ENCODE measurements at places on chromosomes 1 and 21.
A peak's percentile ranks its signal among the peaks of the same experiment; 100 is the strongest.

GRCh38 chr21:25528515-25528914, 78.8 kb downstream of the MRPL39 start:
- DNase-seq: no peak

GRCh38 chr1:77925956-77926355, 37.5 kb downstream of the NEXN start:
- DNase-seq: no peak

DNA sequence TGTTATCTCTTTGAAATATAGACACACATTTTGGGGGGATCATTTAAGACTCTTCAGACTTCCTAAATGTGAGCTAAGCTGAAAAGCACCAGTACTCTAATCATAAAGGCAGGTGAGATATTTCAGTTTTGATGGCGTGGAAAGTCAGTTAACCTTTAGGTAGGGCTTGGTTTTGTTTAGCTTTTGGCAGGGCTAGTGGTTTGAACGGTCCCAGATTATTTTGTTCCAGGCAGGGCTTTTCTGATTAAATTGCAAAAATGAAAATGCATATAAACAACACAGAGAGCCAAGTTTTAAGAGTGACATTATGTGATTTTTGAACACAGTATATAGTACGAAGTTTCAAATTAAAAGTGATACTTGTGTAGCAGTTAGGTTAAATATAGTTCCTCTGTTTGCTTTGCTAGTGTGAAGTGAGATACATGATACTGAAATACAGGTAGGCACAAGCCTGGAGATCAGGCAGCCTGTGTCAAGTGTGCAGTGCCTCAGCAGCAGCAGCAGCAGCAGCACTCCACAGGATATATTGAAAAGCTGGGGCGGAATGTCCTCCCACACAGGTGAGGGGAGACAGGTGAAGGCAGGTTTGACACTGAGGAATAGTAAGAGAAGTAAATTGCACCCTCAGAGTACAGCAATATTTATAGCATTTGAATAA, 47.4 kb downstream of the CAMTA1 start:
- no peak for DNase-seq

DNA sequence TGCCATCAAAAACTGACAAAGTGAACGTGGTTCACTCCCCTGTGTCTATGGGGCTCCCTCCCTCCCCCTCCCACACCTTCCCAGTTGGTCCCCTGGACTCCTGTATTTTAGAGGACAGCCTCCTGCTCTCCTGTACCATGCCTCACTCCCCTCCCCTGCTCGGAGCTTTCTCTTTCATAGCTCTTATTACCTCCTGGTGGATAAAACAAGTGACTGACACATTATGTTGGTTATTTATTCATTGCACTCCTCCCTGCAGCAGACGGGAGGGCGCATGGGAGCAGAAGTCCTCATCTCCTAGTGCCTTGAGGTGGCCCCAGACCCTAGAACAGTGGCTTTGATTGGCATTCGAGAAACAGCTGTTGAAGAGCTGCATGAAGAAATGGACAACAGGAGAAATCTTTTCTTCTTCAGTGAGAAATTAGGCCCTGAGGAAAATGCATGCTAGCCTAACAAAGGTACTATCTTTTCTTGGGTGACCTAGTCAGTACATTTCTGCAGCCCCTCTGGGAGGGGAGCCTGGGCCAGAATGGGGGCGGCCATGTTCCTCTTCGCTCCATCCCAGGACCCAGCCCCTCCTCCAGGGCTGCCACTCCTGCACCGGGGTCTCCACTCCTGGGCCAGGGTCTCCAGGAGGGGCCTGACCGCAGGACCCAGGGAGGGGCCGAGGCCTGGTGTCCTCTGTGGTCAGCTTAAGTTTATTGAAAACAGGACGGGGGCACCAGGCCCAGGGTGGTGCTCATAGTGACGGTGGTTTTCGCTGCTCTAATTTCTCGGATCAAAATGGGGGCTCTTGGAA, 1.2 kb upstream of the TFF1 start:
- no peak for DNase-seq

GRCh38 chr1:29389533-29390041, 153.3 kb downstream of the PTPRU start:
- DNase-seq: no peak

GRCh38 chr1:232292239-232292638, 337.7 kb downstream of the SIPA1L2 start:
- DNase-seq: no peak

- no peak for DNase-seq
Measured at GRCh38 chr1:182952677-182953444, at the start of gene SHCBP1L. Gene SHCBP1L, minus strand, starts transcription at chr1:182953166. Its CDS starts 33 bp downstream, at chr1:182953133.

GRCh38 chr1:109521002-109521951, 11.8 kb upstream of the AMIGO1 start:
- DNase-seq: peak; percentile 8

GRCh38 chr1:230165536-230165935, 98.5 kb downstream of the GALNT2 start:
- no peak for DNase-seq

DNA sequence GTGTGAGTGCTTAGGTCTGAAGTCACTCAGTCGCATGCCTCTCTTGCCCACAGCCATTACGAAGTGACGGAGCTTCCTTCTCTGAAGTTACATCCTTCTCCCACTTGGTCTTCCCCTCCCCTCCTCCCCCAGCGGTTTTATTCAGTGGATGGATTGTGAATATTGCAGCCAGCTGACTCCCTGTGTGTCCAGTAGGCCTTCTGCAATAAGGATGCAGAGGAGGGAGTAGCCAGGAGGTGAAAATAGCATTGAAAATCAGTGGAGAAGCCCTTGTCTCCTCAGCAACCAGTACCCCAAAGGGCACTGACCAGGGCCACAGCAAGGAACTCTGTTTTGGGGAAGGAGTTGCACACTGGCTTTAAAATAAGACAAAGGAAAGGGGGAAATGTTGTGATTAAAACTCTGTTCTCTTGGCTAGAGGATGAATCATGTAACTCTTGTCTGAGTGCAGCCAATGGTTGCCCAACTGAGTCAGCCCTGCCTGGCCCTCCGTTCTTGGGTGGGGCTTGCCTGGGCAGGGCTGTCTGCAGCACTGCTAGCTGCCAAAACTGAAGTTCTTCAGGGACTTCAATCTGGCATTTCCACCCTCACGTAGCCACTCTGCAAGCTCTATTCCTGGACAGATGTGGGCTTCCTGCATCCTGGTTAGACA, 4.3 kb downstream of the S100A10 start:
- DNase-seq: peak; percentile 93

GRCh38 chr21:27329255-27329851, 362.5 kb upstream of the ADAMTS5 start:
- DNase-seq: peak; percentile 48

- no peak for DNase-seq
Measured at GRCh38 chr1:156592910-156593660, 1.5 kb downstream of the NAXE start.

- no peak for DNase-seq
Measured at GRCh38 chr1:50971748-50972305, 1.8 kb downstream of the CDKN2C start.

- no peak for DNase-seq
Measured at GRCh38 chr1:229167318-229167717, 103.6 kb upstream of the RAB4A start.

DNA sequence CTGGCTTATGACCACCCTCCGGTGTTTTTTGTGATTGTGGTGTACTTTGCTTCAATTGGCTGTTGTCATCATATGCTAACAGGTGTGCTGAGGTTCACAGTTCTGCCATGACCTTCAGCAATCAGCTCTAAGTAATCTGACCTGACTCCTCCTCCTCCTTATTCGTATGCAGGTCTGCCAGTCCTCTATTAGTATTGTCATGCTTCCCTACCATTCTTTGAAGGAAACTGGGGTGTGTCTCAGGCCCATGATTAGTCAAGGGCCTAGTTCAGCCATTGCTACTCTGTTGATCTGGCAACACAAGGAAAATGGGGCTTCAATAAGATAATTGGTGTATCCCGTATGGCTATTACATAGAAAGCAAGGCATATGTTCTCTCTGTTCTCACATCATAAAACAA, 332.3 kb upstream of the DPYD start:
- no peak for DNase-seq

DNA sequence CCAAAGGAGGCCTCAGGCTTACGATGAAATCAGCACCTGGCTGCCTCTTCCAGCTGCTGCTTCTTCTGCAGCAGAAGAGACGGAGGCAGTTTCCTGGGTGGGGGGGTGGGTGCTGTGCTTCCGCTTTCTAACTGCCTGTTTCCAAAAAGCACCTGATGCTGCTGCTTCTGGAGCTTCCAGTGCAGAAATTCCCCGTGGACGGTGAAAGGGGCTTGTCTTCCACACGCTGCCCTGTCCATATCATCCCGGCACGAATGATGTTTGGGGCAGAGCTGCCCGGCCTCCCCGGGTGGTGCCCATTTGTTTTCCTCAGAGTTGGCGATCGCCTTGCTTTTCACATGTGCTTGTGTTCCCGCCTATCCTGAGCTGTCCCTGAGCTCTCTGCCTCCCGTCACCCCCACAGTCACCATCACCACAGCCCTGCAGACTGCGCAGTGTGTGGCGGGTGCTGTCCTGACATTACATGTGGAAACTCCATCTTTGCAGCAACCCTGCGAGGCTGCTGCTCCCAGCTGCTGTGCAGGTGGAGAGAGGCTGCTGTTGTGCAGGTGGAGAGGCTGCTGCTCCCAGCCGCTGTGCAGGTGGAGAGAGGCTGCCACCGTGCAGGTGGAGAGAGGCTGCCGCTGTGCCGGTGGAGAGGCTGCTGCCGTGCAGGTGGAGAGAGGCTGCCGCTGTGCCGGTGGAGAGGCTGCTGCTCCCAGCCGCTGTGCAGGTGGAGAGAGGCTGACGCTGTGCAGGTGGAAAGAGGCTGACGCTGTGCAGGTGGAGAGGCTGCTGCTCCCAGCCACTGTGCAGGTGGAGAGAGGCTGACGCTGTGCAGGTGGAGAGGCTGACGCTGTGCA, 1.8 kb downstream of the TTLL10 start:
- no peak for DNase-seq

- no peak for DNase-seq
Measured at GRCh38 chr1:80367058-80367457, 1360.5 kb upstream of the ADGRL4 start.

DNA sequence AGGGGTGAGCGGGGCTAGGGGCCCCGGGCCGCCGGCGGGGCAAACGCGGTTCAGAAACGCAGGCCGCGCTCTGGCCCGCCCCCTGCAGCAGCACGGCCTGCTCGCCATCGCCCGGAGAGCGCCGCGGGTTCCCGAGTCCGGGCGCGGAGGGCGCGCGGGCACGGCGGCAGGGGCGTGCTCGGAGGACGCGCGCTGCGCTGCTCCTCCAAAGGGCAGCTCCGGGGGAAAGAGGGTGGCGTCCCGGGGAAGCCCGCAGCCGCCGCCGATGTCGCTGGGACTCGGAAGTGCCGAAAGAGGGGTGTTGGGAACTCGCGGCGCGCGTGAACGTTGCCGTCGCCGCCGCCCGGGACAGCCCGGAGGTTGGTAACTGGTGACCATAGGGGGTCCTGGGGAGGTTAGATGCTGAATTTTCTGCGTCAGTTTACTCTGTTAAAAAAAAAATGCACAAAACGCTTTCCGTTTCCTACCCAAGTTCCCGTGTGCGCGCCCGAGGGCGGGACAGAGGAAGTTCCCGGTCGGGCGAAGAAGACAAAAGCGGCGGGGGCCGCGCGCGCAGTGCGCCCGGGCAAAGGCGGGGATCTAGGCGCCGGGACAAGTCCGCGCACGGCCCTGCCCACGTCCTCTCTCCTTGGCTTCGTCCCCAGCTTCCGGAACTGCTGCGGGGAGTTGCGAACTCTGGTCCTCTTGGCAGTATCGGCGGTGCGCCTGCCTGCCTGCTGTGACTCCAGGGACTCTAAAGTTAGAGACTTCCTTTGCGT, at the start of gene HHAT:
Gene HHAT (plus strand): TSS at position 157 of the 758 bp plus-strand sequence. CDS start 20,074 bp downstream, outside the sequence.
- peak; percentile 82 for DNase-seq

DNA sequence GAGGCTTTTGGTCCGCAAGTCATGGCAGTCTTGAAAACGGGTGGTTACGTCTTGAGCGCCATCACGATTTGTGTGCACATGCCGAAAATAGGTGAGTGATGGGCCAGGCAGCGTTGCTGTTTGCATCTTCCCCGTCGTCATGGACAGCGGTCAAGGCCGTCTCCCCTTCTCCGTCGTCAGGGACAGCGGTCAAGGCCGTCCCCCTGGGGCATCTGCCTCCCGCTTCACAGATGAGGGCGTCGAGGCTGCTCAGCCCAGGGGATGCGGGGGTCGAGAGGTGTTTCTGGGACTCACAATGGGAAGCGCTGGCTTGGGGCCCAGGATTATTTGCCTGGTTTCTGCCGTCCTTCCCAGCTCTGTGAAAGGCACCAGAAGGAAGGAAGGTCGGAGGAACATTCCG, 162.2 kb downstream of the PRDM16 start:
- DNase-seq: no peak

- no peak for DNase-seq
Measured at GRCh38 chr1:95034506-95034905, 38.2 kb downstream of the ALG14 start.

GRCh38 chr1:241518476-241519307, 863 bp downstream of the FH start:
- DNase-seq: peak; percentile 13

DNA sequence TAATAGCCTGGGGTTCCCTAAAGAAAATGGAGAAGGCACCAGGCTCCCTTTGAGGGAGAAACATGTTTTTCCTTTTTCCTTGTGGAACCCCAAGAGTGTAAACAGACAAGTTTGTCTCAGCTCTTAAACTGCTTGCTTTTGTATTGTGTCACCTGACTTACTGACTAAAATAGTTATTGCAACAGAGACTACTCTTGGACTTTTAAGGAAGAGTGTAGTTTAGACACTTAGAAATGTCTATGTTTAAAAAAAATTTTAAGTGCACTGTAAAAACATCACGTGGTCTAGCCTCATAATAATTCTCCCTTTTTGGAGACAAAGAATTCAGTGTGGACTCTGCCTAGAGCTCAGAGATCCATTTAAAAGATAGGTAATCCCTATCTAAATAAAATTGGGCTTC, 141.1 kb downstream of the TRIM33 start:
- DNase-seq: no peak

DNA sequence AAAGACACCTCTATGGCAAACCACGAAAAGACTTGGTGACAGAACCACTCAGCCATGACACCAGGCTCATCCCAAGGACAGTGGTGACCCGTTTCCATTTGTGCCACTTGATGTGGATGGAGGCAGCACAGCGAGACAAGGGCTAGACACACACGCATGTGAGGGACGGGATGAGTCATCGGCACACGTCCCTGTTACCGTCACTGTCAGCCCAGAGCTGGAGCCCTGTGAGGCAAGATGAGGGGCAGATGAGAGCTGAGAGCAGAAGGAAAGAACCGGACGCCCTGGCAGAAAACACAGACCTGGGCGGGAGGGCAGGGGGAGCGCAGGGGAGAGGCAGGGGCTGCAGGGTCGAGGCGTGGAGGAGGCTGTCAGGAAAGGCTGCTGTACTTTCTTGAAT, 57.8 kb downstream of the SIK1 start:
- DNase-seq: peak; percentile 77

- no peak for DNase-seq
Measured at GRCh38 chr1:45134461-45134873, 71.9 kb downstream of the ZSWIM5 start.

DNA sequence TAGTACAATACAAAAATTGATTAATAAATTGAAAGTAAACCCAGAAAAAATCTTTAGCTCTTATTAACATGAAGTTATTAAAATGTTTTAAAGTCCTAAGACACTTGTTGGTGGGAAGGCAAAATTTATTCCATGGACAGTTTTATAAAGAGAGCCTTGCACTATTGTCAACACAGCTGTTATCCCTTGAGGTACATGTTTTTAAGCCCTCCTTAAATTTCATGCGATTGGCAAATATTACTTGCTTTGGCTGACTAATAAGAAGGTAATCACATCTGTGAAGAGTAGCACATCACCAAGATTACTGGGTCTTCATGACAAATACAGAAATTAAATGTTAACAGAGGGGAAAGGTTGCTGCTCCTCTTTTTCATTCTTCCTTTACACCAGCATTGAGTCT, 611.1 kb downstream of the BRINP3 start:
- no peak for DNase-seq

- DNase-seq: no peak
Measured at GRCh38 chr1:43531107-43531905, 623 bp downstream of the PTPRF start.
